Activated naive CD8-positive, alpha-beta T cell treated with anti-CD3 and anti-CD28 coated beads, Interleukin-2, amount 50 U/mL, for 24 hours (primary cell): ENCODE measurements at places on chromosomes 1 and 21.

- DNase-seq = no peak
These were observed 7.0 kb upstream of the SLC26A9 start for GRCh38 chr1:205950280-205950679.

GRCh38 chr1:212234431-212235395 is 50.5 kb upstream of the PPP2R5A start:
- peak; percentile 30 for DNase-seq

- DNase-seq = peak; percentile 62
These were observed 2.5 kb downstream of the S1PR1 start for GRCh38 chr1:101239095-101240040.

GRCh38 chr1:72324451-72324850 is 42.1 kb upstream of the NEGR1 start:
- DNase-seq = no peak

DNA sequence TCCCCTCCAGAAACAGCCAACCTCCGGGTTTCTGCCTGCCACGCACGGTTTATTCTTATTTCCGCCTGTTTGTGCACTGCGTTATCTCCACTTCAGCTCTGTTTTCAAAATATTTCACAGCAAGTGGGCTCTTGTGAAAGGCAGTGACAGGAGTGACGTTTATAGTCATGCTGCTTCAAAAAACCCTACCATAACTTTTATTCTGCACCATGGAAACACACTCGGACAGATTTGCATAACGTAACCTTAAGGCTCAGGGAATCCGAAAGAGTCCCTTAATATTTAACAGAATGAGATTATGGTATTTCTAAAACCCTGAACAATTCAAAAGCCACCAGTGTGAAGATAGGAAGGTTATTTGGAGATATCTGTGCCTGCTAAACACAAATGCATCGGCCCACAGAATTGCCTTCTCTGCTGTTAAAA is 782 bp upstream of the SDE2 start:
- DNase-seq = no peak

DNA sequence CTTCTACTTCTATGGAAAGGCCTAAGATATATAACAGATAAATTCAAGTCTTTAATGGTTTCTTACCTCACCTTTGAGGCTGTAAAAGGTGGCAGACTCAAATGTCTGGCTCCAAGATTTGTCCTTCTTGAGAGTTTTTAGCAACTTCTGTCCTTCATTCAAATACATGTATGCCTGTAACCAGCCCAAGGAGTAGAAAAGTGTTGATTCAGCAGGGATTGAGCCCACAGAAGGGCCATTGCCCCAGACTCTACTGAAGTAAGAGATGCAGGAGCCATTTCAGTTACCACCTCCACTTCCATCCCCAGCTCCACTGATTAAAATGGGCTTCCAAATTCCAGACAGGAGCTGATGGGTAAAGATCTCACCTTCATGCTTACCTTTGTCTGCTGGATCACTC is 80.0 kb downstream of the ADCY10 start:
- DNase-seq = no peak

DNA sequence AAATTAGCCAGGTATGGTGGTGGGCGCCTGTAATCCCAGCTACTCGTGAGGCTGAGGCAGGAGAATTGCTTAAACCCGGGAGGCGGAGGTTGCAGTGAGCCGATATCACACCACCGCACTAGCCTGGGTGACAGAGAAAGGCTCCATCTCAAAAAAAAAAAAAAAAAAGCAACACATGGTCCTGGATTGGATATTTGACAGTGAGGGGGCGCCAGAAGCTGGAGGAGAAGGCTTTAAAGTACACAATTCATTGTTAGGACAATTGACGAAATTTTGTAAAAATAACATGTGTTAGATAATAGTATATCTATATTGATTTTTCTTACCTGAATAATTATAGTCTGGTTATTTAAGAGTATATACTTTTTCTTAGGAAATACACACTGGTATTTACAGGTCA is 50.2 kb upstream of the USP25 start:
- DNase-seq = no peak

DNA sequence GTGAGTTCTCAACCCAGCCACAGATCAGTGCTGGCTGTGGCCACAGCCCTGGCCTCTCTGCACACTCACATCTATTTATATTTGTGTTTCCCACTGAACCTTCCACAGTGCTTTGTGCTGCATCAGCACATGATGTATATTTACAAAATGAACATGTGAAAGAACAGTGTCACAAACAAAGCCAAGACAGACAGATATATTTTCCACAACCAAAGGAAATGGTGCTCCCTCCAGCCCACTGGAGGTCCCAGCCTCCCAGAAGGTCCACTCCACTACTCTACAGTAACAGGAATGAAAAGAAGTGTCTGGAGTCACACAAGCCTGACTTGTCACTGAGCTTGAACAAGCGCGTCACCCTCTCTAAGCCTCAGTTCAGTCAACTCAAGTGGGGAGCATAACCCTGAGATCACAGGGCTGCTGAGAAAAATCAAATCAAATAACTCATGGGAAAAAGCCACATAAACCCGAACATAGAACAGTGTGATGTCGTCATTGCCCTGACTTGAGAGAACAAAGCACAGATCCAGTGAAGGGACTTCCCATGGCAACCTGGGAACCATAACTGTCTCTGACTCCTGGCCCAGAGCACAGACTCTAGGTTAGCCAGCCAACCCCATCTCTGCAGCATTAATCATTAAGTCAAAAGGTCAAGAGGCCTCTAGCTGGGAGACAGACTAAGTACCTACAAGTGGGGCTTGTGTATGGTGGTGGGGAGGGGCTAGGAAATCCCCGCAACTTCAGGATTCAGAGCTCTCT is 121.2 kb downstream of the TRABD2B start:
- DNase-seq = no peak

DNA sequence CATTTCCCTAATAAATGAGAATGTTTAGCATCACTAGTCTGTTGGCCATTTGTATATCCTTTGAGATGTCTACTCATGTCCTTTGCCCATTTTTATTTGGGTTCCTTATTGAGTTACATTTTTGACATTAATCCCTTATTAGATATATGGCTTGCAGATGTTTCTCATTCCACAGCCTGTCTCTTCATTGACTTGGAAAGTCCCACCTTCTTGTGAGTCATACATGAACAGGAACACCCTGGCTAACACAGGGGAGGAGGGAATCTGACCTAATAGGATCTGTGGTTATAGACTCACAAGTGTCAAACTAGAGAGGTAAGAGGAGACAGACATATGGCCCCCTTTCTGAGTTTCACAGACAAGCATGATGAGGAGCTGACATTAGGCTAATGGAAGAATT is 11.5 kb downstream of the ZP4 start:
- DNase-seq = no peak

- no peak for DNase-seq
These were observed 207.7 kb upstream of the CAMK1G start for GRCh38 chr1:209375671-209376365.
